ENCODE measurements at places on chromosomes 4 and X. TPM values are rescaled to one million over a fixed set of nuclear protein-coding genes. Genes with fewer than 3 reads are reported as not detected.

DNA sequence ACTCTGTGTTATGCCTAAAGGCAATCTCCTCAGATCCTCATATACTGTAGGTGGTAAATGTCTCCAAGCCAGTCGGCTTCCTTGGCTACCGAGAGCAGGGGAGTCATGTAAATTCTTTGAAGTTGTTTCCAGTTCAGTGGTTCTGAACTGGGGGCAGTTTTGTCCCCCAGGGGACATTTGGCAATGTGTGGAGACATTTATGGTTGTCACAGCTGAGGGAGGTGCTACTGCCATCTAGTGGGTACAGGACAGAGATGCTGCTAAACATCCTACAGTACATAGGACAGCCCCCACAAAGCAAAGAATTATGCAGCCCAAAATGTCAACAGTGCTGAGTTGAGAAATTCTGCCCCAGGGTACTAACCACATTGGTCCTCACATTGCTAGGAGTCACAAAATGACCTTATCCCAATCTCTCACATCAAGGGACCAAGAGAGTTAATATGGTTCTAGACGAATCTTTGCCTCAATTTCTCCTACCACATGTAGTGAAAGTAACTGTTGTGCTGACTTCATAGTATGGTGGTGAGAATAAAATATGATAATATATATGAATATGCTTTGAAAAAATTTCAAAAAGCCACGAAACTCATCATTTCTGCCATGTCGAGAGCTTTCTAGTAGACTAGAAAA lies 104.4 kb upstream of the ARHGAP24 start:
- no peak for DNase-seq

SHROOM4 gene
- polyA plus RNA-seq, result not detected

- no peak for DNase-seq
These were observed 78.3 kb downstream of the SLC4A4 start for GRCh38 chr4:71417150-71417549.

DNA sequence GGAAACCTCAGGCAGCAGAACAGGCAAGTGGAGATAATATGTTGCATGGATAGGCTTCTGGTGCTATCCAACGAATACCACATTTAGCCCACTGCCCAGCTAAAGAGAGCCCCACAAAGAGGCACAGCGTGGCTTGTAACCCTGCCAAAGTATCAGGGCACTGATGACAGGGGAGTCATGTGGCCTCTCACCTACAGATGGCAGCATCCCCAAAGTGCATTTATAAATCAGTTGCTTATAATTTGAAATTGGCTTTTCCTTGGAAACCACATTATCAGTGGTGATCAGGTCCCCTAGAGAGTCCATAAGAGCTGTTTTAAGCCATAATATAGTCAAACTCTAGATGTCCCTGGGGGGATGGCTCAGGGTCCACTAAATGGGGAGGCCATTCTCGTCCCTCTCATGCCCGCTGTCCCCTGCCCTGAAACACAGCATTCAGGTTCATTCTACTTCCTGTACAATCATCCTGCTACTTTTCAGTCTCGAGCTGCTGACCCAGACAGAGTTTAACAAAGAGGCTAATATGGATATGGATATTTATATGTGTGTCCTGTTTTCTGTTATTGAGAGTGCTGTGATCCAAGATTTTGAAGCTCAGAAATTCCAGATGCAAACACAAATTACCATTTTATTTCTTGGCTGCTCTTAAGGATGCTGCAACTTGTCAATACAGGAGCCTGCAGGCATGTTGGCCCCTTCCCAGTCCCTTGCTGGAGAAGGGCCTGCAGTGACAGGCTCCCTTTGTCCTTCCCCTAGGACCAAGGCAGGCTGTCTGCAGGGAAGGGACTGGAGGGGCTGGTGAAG lies 28.5 kb downstream of the SRPX start:
- DNase-seq, result no peak

- DNase-seq, result no peak
These were observed 161.6 kb upstream of the FAT1 start for GRCh38 chr4:186885289-186885688.

DNA sequence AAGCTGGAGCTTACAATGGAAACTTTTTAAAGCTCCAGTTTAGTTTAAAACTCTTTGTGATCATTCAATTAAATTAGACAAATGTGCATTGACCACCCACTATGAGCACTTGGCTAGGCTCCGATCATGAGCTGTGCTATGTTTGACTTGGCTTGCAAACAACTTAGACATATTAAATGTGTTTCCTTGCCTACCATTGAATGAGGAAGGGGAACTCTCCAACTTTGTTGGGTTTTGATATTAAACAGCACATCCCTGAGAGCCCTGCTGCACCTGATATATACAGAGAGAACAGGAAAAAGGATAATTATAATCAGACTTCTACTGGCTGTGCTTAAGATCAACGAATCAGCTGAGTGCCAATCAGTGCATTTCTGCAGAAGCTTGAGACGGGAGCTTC lies 71.4 kb upstream of the ADGRL3 start:
- no peak for DNase-seq

MAGEA9B gene
- not detected for polyA plus RNA-seq

DNA sequence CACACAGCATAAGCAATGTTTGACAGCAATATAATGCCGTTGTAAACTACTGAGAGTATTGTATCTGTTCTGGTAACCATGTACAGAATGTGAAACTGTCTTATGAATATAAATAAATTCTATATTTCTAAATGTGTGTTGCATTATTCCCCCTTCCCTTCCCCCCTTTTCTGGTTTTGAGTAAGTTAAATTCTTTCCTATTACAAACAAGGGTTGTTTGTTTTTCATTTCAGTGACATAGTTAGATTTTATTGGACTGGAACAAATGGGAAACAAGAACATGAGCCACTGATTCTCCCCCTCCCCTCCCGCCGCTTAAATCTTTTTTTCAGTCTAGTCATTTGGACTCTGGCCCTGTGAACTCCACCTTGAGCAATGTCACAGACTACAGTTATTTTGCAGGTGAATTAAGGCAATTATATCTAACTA lies 69.8 kb downstream of the GPAT3 start:
- DNase-seq, result no peak

ZNF674 gene
- polyA plus RNA-seq, result 1.4 TPM

DNA sequence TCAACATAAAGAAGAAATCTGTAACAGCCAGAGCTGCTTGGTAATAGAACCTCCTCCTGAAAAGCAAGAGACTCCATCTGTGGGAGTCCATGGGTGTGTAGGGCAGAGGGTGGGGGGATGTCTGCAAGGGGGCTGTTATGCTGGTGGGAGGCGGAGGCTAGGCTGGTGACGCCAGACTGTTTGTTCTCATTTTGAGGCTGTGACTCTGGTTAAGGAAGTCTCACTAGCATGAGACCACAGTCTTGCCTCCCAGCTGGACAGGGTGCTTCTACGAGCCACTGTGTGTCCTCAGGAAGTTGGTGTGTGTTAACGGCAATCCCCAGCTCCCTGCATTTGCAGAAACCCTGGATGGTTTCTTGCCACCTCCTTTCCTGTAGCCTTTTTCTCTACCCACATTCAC lies 79.8 kb downstream of the NSUN7 start:
- DNase-seq, result no peak

PTCHD1 gene
- not detected for polyA plus RNA-seq

DNA sequence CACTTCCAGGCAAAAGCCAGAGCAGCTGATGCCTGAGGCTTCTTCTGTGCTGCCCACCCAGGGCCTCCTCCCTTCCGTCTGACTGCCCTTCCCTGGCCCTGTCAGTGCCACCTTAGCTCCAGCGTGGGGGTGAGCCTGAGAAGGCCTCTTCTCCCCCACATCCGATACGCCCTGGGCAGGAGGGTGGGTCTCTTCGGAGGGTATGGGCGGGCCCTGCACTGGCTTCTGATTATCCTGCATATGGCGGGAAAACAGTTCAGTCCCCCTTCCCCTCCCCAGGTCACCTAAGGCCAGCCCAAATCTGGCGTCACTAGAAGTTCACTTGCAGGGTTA lies 256.7 kb downstream of the FBXW7 start:
- no peak for DNase-seq

DNA sequence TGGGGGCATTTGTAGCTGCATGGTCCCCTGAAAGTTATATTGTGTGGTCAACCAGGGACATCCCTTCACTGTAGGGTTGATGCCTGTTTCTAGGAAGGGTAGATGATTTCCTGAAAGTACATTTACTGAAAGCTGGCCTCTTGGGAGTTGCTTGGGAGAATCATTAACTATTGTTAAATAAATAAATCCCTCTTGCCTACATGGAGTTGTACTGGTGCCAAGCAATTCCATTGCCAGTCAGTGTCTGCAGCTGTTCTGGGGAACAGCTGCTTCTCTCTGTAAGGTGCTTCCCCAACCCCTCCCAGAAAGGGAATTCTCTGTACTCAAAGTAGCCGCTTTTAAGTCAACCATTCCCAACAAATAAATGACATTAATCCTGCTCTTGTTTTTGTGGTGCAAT lies 51.1 kb downstream of the C4orf51 start:
- no peak for DNase-seq

- DNase-seq, result no peak
These were observed 168.5 kb upstream of the TEX13C start for GRCh38 chrX:125151146-125151545.

- no peak for DNase-seq
These were observed 67.9 kb downstream of the RBPJ start for GRCh38 chr4:26388671-26389070.

GRCh38 chr4:169219440-169219839 lies 51.3 kb downstream of the SH3RF1 start:
- no peak for DNase-seq

GRCh38 chr4:148495463-148495862 lies 53.2 kb upstream of the NR3C2 start:
- no peak for DNase-seq

- DNase-seq, result no peak
These were observed 210.7 kb downstream of the PRR32 start for GRCh38 chrX:127030016-127030748.

DNA sequence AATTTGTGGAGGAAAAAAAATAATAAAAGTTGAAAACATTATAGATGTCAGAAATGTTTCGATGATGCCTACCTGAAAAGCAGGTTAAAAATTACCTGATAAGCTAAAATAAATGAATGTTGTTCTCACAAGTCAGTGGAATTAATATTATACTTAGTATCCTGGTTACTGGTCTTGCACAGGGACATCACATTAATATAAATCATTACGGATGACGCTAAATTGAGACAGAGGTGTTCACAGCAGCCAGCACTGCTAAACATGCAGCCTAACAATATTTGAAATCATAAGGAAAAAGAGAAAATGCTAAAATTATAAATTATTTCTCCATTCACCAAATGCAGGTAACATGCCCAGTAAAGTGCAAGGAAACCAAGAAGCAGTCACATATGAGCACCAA lies 1130.0 kb downstream of the STPG2 start:
- no peak for DNase-seq

DNA sequence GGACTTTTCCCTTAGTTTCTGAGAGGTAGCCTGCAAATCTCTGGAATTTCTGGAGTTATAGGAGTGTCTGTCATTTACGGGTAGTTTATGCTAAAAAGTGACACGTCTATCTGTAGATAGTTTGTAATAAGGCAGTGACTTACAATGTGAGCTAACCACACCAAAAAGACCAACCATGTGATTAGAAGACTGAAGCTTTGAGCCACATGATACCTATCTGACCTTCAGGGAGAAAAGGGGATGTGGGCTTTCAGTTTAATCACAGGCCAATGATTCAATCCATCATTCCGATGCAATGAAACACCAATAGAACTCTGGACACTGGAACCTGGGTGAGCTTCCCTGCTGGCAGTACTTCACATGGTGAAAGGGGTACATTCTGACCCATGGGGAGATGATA lies 254.6 kb upstream of the GK2 start:
- no peak for DNase-seq

MYL5 gene
- 3.2 TPM for polyA plus RNA-seq

PAGE4 gene
- not detected for polyA plus RNA-seq

- no peak for DNase-seq
These were observed at the start of gene NR0B1 for GRCh38 chrX:30309139-30309571. Gene NR0B1 (minus strand): TSS chrX:30309390. CDS start chrX:30309363, 27 bp downstream.

PPEF2 gene
- not detected for polyA plus RNA-seq

GRCh38 chr4:11497212-11497806 lies 68.6 kb upstream of the HS3ST1 start:
- DNase-seq, result no peak

DNA sequence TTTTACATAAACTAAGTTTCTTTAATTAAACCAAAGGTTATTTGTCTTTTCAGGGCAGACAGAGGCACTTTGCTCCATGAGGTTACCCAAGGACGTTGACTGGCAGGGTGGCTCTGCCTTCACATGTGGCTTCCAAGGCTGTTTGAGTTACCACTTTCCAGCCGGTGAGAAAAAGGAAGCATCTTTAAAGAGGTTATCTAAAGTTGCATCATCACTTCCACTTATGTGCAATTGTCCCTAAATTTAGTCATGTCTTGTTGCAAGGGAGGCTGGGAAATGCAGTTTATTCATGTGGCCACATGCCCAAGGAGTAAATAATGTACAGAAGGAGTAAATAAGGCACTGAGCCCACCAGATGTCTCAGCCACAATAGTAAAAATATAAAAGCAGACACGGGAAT lies 29.0 kb upstream of the RAP1GDS1 start:
- DNase-seq, result no peak

- no peak for DNase-seq
These were observed 126.1 kb downstream of the AFF1 start for GRCh38 chr4:87060957-87061356.

LRIT3 gene
- polyA plus RNA-seq, result not detected

CCDC160 gene
- not detected for polyA plus RNA-seq

GRCh38 chr4:109123951-109124350 lies 178.5 kb downstream of the COL25A1 start:
- DNase-seq, result no peak

GRCh38 chr4:186294160-186294559 lies 28.2 kb downstream of the F11 start:
- no peak for DNase-seq

PAGE5 gene
- 1.7 TPM for polyA plus RNA-seq

- no peak for DNase-seq
These were observed 10.8 kb upstream of the RHOH start for GRCh38 chr4:40185830-40186664.

DNA sequence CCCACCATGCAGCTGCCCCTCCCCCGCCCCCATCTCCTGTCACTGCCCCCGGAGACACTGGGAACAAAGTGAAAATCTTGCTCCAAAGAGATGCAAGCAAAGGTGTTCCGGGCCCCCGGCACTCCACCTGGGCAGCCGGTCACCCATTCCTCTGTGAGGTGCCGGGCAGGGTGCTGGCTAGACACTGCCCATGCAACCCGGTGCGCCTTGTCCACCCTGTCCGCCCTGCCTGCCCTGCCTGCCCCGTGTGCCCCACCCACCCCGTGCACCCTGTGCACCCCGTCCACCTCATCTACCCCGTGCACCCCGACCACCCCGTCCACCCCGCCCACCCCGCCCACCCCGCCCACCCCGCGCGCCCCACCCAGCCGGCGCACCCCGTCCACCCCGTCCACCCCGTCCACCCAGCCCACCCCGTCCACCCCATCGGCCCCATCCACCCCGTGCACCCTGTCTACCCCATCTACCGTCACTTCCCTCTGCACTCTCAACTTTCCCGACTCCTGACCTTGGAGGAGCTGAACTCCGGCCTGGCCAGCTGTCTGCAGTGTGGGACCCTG lies 31.9 kb upstream of the FGFR3 start:
- no peak for DNase-seq

- DNase-seq, result no peak
These were observed 30.5 kb downstream of the ZBTB49 start for GRCh38 chr4:4320528-4320927.

TRIM60 gene
- polyA plus RNA-seq, result not detected
